ENCODE measurements at places on chromosomes 7 and 10. TPM values are rescaled to one million over a fixed set of nuclear protein-coding genes. Genes with fewer than 3 reads are reported as not detected.

The PRF1 gene
- polyA plus RNA-seq: 0.43 TPM

The TSPAN33 gene
- 2.2 TPM for polyA plus RNA-seq

The LLCFC1 gene
- not detected for polyA plus RNA-seq

The ZNF32 gene
- polyA plus RNA-seq: 75.9 TPM

The SLC26A5 gene
- not detected for polyA plus RNA-seq
